Activated B cell treated with CpG ODN at 0.5 μM for 24 hours (primary cell): ENCODE measurements at places on chromosomes 5 and 9. TPM values are rescaled to one million over a fixed set of nuclear protein-coding genes. Genes with fewer than 3 reads are reported as not detected.

GRCh38 chr9:133647765-133648469 lies 11.8 kb downstream of the DBH start:
- no peak for DNase-seq

GRCh38 chr5:153352685-153353219 lies 137.7 kb upstream of the GRIA1 start:
- no peak for DNase-seq

The GPR151 gene
- not detected in 2 replicates for total RNA-seq

GRCh38 chr5:76972689-76973088 lies 19.8 kb downstream of the CRHBP start:
- no peak for DNase-seq

DNA sequence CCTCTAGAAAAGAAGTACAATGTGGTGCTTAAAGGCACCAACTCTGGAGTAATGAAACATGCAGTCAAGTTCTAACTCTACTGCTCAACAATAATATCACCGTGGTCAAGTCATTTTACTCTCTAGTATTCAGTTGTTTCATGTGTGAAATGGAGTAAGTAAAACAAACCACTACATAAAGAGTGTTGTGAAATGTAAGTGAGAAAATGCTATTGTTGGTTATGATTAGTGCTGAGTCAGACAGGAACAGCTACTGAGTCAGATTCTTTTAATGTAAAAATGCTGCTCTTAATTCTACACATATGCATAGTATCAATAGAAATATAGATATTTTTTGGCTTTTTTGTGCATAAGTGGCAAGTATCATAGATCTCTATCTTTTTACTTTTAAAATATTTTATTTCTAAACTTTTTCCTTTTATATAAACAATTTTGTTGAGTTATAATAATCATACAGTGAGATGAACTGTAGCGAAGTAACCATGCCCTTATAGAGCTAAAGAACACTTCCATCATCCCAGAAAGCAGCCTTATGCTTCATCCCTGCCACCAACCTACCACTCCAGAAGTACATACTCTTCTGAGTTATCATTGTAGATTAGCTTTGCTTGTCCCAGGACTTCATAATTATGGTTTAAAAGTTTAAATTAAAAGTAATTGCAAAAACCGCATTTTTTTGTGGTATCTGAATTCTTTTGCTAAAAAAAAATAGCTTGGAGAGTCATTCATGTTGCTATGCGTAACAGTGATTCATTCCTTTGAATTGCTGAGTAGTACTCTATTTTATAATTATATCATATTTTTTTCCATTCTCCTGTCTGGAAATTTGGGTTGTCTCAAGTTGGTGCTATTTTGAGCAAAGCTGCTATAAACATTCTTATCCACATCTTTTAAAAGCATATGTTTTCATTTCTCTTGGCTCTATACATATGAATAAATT lies 548.2 kb upstream of the CLINT1 start:
- DNase-seq: no peak

DNA sequence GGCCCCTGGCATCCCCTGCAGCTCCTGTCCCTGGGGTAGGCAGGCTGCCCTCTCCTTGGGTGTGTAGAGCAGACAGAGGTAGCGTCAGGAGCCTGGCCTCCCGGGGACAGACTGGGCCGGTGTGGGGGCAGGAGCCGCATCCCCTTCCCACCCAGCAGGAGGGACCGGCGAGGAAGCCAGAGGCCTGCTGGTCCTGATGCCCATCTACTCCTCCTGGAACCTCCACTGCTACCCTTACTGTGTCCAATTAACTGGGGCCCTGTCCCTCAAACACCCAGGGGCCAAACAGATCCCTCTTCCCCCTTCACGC lies 15.6 kb downstream of the RALGDS start:
- no peak for DNase-seq

The FGF10 gene
- total RNA-seq: not detected in 2 replicates

The ZNF454 gene
- not detected in 2 replicates for total RNA-seq

DNA sequence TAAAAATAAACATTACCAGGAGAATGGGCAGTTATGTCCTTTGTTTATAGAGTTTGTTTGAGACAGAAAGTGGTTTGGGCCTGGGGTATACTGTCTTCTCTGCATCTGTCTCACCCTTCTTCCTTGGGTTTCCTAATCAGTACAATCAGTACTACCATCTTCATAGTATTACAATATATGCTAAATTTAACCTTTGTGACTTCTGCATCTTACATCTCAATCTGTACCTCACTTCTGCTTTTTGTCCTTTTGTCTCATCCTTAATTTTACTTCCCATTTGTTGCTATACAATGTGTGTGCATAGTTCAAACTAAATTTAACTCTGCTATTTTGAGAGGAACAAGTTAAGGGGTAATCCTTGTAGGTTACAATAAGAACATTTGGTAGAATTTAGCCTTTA lies 19.6 kb downstream of the FBXO38 start:
- no peak for DNase-seq
